ENCODE measurements at places on chromosomes 6 and 20.

DNA sequence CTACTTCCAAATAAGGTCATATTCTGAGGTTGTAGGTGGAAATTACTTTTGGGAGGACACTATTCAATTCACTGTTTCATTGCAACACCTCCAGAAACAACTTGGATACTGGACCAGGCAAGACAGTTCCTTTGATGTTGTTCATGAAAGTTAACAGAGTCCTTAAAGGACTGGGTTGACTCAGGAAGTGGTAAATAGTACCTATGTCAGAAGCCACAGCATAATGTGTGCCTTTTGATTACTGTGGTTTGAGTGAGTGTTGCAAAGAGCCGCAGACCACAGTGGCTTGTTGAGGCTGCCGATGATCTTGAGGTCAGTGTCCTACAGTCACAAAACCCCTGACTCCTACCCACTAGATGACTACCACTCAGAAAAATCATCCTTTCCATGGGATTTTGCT, 10.9 kb downstream of the IL20RA start:
- DNase-seq, result peak; percentile 35

GRCh38 chr6:11783524-11784064, 5.0 kb upstream of the ADTRP start:
- no peak for DNase-seq

DNA sequence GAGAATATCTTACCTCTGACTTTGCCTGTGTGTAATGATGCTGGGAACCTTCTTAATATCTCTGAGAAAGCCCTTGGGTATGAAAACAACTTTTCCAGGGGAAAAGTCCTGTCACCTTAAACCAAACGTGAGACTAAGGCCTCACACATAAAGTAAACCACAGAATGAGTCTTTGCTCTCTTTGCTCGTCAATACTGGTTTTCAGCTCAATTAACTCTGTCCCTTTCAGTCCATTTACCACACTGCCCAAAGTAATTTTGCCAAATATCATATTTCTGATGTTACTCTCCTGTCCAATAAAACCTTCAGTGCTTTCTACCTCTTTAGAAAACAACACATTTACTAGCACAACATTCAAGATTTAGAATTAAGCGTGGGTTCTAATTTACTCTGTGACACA, 100.5 kb upstream of the HMGCLL1 start:
- DNase-seq, result no peak

- DNase-seq, result no peak
These were observed 225.5 kb downstream of the SYNDIG1 start for GRCh38 chr20:24694727-24695528.

- no peak for DNase-seq
These were observed 60.4 kb upstream of the ERVFRD-1 start for GRCh38 chr6:11171952-11172351.

DNA sequence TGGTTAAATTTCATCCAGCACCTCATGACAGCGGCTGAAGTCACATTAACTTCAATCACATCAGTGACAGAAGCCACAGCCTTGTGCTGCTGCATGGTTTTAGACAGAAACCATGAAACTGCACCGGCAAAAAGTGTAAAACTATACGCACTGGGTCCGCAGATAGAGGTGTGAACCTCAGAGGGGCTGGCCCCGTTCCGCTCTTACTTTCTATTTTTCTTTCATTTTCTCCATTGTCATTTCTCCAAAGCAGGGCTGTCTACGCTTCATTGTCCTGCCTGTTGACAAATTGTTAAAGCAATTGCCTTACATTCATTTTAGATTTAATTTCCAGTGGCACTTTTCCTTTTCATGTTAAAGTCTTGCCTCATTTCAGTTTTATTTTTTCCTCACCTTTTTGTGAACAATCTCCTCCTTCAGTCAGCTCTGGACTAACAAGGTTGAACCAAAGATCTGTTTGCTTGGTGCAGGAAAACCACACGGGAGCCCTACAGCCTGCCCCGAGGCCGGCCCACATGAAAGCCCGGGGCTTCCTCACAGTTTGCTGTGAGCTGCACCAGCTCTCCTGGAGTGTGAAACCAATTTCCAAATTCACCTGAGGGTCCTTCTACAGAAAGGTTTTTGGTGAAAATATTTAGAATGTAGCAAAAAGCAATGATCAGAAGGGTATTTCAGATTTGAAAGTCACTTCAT, 63.7 kb downstream of the PRR18 start:
- DNase-seq, result no peak

- DNase-seq, result no peak
These were observed 4.6 kb downstream of the FOXQ1 start for GRCh38 chr6:1316489-1316971.

DNA sequence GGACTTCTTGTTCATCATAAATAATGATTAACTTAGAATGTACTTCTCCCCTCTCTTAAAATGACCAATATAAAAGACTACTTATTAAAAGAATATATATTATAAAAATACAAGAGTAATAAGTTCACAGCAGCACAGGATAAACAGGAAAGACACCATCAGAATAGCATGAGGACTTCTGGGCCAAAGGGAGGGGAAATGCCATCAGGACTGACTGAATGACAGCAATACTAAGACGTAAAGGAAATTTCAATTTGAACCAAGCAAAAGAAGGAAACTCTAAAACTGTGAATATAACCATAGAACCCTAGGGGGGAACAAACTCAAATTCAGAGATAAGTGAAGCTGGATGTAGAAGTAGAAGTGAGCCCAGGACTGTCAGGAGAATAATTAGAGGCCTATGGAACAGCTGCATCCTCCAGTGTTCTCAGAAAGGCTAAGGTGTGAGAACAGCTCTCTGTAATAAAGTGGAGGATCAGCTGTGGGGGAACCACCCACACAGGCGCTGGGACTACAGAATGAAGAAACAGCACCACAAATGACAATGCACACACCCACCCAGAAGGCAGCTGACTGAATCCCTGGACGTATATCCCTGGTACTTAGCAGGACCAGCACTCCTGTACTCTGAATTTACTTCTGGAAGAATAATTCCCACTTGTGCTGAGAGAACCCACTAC, 37.8 kb downstream of the ZHX3 start:
- no peak for DNase-seq

- DNase-seq, result no peak
These were observed 235.9 kb downstream of the LY86 start for GRCh38 chr6:6824381-6824780.

DNA sequence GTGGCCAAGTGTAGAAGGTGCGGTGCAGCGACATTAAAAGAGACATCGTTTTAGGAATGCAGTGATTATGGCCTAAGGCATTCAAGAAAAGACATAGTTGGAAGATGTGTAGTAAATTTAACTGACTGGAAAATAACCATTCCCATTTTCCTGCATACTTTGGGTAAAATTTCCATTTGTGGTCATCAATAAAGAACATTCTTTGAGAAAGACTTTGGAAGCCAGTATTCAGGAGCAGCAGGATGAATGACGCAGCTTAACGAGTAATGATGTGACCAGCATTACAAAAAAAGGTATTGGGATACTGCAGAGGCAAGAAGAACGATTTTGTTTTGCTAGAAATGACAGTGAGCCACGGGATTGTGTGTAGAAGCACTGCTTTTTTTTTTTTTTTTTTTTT, 7.0 kb upstream of the RWDD1 start:
- DNase-seq, result no peak

DNA sequence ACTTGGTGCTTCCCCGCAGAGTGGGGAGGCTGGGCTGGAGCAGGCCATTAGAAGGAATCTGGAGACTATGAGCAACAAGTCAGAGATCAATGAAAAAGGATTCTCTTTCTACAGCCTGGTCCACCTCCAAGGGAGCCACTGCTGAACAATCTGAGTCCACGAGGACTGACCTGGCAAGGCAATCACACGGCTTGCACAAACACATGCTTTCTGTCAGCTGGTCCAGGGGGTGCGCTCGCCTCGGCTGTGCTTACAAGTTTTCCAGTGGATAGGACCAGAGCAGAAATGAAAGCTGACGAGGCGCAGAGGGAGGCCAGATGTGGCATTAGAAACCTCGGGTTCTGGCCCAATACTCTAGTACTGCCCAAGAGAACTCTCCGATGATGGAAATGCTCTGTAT, 18.1 kb downstream of the KCNK5 start:
- DNase-seq, result no peak

DNA sequence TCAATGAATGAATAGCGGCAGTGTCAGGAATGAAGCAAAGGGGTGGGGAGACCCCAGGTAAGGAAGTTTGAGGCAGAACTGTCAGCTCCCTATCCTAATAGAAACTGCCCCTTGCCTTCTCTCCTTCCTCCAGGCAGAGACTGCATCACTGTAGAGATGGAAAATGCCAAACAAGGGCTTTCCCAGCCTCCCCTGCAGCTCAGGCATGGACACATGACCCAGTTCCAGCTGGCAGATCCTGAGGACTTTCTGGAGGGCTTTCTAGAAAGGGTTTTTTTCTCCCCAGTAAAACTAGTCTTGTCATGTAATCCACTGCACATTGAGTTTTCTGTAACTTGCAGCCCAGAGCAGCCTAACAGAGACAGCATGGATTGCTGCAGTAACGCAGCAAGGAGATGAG, 17.9 kb upstream of the PNPLA1 start:
- no peak for DNase-seq

- DNase-seq, result no peak
These were observed 59.5 kb upstream of the GGTLC1 start for GRCh38 chr20:24048024-24048611.

DNA sequence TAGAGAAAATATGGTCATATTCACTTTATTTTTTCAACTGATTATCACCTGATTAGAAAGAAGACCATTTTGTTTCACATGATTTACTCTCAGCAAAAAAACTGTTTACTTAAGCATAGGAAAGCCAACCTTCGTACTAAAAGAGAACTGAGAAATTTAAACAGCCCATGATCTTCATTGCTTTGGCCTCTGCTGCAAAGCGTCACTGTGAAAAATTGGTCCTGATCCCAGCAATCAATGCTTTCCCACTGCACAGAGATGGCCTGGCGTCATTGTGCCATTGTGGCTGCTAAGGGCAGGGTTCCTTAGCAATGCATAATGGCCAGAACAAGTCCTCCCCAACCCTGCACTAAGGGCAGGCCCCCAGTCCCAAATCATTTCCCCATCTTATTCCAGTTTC, 19.9 kb upstream of the THEMIS start:
- no peak for DNase-seq

GRCh38 chr6:157517601-157518359, 136.8 kb downstream of the ZDHHC14 start:
- DNase-seq, result no peak

GRCh38 chr20:57294550-57294949, 28.1 kb upstream of the BMP7 start:
- no peak for DNase-seq

DNA sequence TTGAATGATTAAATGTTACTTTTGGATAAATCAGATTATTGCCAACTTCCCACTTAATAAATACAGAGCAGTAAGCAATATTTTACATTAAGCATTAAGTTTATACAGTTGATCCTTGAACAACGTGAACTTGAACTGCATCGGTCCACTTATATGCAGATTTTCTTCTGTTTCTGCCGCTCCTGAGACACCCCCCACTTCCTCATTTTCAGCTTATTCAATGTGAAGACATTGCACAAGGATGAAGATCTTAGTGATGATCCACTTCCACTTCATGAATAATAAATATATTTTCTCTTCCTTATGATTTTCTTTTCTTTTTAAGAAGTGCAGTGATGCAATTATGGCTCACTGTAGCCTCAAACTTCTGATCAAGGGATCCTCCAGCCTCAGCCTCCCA, 167.2 kb downstream of the LINC00237 start:
- no peak for DNase-seq

DNA sequence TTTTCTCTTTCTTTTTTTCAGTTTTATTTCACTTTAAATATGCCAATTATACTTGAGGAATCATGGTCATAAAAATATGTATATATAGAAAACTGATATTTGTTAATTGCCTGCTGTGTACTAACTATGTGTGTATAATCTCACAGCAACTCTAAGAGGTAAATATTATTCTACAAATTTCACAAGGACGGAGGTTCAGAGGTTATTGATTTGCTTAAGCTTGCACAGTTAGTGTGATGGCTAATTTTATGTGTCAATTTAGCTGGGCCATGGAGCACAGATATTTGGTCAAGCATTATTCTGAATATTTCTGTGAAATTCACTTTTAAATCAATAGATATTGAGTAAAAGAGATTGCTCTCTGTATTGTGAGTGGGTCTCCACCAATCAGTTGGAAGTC, 75.7 kb upstream of the CENPW start:
- no peak for DNase-seq

DNA sequence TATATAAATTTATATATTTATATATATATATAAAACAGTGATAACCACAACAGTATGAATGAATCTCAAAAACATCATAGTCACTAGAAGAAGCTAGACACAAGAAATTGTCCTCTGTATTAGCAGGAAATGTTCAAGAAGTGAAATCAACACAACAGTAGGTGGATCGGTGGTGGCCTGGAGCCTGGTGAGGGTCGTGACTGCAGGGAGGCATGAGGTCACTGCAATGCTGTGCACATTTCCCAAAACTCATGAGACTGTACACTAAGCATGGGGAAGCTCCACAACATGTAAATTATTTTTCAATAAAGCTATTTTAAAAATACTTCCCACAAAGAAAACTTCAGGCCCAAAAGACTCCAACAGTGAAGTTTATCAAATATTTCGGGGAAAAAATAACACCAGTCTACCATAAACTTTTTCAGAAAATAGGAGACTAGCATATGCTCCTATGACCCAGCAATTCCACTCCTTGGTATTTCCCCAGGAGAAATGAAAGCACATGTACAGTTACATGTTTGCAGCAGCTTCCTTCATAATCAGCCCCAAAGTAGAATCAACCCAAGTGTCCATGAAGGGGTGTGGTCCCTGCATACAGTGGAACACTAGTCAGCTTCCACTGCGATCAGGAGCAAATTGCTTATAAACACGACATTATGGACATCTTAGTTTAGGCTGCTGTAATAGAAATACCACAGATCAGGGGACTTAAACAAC, 144.2 kb downstream of the TBXT start:
- no peak for DNase-seq

DNA sequence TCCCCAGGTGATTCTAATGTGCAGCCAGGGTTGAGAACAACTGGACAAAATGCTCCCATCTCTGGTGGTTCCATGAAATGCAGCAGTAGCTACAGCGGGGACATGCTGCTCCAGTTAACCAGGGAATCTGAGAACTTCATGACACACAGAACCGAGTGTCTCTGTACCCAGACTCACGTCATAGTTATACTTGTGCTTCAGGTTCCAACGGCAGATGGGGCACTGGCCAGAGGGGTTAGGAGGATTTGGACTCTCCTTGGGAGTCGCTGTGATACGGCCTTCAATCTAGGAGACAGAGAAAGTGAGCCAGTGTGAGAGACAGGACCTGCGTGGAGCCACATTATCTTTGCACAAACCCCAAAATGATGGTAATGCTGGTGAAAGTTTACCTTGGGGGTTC, 9.2 kb downstream of the MRPS18A start:
- DNase-seq, result no peak

DNA sequence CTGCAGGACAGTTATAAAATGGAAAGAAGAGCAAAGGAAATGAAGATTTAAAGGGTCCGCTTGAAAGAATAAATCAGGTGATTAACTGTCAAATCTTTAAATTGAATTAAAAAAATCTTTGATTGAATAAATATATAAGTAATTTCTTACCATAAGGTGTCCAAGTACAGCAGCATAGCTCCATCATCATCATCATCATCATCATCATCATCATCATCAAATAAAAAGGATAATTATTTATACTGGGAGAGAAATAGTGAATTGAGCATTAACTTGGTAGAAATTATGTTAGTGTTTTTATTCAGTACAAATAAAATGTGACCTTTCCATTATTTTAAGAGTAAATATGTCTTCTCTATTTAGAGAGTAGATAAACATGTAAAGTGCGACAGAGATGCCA, 745.6 kb upstream of the MARCKS start:
- DNase-seq, result no peak
